Coronary artery (tissue), 2 donors: ENCODE measurements at places on chromosomes 5 and 9.

GRCh38 chr9:132997591-132997990 lies 19.1 kb downstream of the GFI1B start:
- DNase-seq = no peak

GRCh38 chr9:79572032-79572607 lies 355 bp downstream of the TLE4 start:
- DNase-seq = peak; percentile 78

GRCh38 chr9:112245126-112245525 lies 70.0 kb upstream of the SUSD1 start:
- no peak for DNase-seq

- DNase-seq = no peak
Observed at GRCh38 chr9:26392639-26393038, 500.0 kb downstream of the CAAP1 start.

DNA sequence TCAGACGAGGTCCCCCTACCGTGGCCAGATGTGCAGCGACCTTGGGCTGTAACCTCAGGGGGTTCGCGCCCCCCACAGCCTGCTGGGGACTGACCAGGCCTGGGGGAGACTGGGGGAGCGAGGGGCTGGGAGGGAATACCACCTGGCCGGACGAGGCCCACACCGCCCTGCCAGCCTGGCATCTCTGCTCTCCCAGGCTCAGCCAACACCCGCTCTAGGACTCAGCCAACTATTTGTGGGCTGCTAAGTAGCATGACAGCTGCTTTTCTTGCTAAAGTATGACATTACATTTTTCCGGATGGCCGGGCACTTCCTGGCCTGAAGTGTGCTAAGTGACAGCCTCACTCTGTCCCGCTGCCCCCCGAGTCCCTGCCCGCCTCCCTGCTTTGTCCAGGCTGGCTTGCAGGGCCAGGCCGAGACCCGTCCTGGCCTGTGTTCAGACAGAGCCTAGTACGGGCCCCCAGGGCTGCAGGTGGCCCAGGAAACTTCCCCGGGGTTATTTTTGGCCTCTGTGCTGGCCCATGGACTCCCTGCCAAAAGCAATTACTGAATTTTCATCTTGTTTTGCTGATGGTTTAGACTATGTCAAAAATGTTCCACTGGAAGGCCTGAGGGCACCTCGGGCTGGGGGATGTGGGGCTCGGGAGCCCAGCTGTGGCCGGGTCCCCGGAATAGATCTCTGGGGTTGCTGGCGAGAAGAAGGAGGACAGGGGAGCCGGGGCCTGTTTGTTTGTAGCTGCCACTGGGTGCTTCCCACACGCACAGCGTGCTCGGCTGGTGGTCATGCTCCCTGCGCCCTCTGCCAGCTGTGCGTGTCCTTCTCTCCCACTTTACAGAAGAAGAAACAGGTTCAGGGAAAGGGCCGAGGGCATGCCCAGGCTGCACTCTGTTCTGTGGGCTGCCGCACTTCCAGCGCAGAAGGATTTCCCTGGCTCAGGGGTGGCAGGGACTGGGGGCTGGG lies 13.4 kb upstream of the SLC2A6 start:
- no peak for DNase-seq

DNA sequence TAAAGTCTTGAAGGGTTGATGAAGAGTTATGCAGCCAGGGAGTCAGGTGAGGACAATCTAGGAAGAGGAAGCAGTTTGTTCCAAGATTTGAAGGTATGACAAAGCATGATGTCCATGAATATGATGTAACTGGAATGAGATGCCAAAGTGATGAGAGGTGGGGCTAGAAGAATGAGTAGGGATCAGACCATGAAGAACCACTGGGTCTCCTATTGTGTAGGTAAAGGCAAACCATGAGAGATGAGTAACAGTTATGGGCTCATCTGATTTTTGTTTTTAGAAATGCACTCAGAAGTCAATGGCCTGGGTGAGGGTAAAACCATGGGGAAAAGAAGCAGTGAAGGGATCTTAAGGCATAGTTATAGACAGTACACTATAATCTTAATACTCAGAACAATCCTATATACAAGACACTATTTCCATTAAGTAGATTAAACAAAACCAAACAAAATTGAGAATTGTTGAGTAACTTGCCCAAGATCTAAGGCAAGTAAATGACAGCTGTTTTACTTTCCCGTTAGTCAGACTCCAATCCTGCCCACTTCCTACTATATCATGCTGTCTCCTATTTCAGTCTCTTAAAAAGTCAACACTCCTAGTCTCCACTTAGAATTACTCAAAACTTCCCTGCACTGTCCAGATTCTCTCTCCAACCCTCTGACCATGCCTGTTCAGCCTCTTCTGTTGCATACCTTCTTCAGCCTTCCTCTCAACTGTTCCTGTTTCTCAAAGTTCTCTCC lies 393.8 kb upstream of the MEF2C start:
- DNase-seq = no peak

- DNase-seq = peak; percentile 96
Observed at GRCh38 chr5:172902497-172903472, 56.4 kb upstream of the RPL26L1 start.

GRCh38 chr9:133125941-133126696 lies 5.1 kb upstream of the RALGDS start:
- no peak for DNase-seq

DNA sequence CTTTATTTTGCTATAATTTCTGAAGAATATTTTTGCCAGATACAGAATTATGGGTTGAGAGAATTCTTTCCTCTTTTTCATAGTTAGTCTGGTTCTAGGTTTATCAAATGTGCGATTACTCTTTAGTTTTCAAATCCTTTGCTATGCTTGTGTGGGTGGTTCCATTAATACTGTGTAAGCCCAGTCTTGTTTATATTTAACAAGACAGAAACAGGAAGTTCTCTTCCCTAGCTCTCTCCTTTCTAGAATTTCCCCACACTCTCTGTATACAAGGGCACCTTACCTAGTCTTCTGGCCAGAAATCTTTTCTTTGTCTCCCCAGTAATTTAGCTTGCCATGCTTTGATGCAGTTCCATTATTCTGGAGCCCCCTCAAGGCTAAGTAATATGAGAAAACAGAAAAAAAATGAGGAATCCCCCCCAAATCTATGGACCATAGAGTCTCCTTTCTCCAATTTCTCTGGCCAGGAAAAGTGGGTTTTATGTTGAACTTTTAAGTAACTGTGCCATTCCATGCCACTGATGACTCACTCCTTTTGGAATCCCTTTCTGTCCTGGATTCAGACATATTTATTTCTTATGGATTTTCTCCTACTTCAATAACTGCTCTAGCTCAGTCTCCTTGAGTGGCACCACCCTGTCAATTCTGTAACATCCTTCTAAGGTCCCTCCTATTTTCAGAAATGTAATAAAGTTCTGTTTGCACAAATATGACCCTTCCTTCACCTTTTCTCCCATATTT lies 1714.1 kb downstream of the EFNA5 start:
- DNase-seq = no peak

DNA sequence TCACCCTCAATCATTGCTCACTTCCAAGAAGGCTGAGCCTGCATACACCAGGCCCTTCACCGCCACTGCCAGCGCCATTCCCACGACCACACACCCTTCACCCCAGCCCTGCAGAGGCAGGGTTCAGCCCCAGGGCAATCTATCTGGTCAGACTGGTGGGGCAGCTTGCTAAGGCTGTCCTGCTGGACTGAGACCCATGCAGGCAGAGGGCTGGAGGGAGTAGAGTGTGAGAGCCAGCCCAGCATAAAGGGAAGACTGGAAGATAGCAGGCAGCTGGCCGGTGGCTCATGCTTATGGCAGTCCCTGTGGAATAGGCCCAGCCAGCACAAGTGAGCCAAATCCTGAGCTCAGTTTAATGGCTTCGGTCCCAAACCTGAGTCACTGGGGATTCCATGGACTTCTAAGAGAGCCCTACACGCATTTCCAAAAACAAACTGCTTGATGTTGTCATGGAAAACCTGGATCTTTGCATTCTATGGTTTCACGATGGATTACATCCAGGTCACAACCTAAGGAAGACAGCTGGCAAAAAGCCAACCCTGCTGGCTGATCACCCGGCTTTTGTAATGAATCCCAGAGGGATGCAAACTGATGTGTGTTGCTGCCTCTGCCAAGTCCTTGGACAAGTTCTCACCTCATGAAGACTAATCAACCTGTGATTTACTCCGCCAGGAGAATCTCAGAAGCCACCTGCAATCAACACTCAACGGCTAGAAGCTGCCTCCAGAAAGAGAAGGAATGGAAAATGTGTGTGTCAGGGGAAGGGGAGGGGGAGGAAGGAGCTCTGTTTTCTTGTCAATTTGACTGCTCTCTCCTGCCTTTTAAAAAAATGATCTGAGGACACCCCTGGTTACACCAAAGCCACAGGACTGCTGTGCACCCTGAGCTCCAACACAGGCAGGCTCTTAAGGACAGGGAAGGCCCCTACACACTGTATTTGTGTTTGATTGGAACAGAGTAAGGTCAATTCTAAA lies 143.6 kb downstream of the LHFPL2 start:
- DNase-seq = peak; percentile 95

DNA sequence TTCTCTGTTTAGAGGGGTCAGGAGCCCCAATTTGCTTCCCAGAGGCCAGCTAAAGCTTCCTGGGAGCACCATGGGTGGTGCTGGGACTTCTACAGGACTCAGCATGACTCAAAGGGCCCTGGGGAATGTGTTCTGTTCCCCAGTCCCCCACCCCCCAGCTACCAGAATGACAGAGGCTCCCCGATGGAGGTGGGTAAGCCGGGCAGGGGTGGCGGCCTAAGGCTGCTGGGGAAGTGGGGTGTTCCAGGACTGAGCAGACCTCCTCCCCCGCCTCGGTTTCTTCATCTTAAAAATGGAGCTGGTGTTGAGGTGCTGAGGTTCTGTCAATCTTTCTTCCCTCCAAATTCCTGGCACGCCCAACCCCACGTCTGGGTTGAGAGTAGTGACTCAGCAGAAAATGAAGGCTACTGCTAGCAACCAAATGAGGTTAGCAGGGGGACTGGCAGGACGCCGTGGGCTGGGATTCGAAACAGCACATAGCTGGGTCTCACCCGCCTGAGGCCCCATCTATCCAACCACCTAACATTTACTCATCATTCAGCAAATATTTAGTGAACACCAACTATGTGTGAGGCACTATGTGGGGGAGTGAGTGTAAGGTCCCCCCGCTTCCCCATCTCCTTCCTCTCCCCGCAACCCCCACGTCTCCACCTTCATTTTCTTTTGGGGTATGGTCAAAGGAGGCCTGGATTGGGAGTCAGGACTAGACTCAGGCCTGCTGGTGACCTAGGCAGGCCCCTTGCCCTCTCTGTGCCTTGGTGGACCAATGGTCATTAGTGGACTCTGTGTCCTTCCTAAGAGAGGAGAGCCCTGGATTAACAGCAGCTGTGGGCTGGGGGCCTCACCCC lies 50.2 kb downstream of the C9orf50 start:
- DNase-seq = peak; percentile 84

DNA sequence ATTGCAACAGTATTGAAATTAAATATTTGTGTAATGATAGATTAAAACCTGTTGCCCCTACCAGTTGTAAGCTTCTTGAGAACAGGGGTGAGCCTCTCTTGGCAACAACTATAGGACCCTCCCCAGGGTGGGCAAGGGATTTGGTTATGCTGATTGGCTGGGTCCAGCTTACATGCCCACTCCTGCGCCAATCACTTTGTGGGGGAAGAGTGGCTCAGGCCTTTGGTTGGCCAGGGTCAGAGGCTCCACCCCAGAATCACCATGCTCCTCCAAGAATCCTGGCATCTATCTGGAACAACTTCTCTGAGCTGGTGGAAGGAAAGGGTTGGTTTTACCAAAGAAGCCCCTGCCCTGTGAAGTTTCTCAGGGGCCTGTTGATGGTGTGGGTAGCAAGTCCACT lies 8.6 kb upstream of the PITX1 start:
- no peak for DNase-seq

- DNase-seq = no peak
Observed at GRCh38 chr5:31291323-31291854, 97.9 kb downstream of the CDH6 start.

- no peak for DNase-seq
Observed at GRCh38 chr9:132773764-132774339, 103.6 kb downstream of the GTF3C4 start.

DNA sequence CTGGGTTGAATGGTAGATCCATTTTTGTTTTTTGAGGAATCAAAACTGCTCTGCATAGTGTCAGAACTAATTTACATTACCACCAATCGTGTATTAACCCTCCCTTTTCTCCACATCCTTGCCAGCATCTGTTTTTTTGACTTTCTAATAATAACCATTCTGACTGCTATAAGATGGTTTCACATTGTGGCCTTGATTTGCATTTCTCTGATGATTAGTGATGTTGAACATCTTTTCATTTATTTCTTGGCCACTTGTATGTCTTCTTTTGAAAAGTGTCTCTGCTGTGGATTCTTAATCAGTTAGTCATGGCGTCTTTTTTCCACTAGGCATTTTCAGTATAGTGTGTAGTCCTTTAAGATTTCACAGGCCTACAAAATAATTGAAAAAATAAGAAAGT lies 2144.3 kb upstream of the C9orf72 start:
- no peak for DNase-seq

DNA sequence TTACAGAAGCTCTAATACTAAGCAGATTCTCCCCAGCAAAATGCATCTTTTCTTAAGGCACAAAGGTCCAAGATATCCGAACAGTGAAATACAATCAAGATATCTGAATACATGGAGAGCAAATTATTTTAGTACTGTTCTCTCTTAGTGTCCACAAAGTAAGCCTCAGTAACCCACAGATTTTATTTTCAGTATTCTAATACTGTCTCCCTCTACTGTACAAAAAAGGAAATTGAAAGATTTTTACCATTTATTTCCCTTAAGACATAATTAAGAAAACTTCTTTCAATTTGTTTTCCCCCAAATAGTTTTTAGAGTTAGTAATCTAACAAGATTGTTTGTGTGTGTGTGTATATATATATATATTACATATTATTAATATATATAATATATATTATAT lies 24.7 kb upstream of the NOL6 start:
- DNase-seq = no peak

DNA sequence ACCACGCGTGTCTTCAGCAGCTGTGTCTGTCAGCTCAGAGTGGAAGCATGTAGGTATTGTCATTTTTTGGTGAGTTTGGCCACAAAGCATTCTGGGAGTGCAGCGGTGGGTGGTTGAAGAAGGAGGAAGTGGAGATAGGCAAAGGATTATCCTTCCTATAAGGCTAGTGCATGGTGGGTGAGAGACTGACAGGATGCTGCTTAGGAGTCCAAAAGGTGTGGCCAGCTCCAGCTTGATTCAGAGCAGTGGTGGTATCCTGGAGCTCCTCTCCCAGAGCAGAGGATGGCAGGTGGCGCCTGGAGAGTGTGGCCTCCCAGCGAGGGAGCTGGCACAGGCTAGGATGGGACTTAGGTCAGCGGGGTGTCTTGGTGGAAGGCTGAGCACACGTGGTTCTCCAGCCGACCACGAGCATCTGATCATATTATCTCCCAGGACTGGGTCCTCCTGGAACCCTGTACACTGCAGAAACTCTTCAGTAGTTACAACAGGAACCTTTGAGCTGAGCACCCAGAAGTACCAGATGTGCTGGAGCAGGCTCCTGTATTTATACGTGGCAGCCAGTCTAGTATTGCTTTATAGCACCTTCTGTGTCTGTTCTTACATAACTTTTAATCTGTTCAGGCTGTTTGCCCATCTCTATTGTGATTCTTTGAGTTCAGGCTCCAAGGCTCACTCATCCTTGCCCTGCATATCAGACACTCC lies 29.6 kb downstream of the MAML1 start:
- no peak for DNase-seq
